Jurkat, Clone E6-1 (cell line): ENCODE measurements at places on chromosomes 12 and 14.

- peak; percentile 99 for DNase-seq
Observed at GRCh38 chr12:52662093-52662917, 10.3 kb upstream of the KRT2 start.

DNA sequence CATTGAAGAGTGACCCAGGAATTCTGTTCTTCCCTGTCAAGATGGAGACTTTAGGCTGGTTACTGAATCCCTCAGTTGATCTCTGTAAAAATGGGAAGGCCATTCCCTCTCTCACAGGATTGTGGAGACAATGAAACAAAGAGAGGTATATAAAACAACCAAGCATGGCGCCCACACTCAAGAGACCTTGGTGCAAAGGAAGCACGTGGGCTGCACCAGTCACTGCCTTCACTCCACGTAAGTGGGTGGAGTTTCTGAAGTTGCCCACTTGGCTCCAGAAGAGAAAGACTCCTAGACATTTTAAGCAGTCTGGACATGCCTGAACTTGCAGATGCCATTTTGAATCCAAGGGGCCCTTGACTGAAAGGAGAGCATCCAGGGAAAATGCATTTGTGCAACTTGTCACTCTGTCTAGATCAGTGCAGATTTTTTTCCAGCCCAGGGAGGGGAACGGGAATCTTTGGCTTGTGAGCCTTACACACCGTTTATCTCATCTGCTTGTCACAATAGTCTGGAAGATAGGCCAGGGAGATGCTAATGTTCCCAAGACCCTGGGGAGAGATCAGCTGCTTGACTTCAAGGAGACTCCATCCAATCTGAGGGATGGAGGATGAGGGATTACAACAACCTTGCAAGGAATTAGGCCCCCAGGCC lies 96.9 kb upstream of the TBX3 start:
- DNase-seq, result no peak

- no peak for DNase-seq
Observed at GRCh38 chr12:62760779-62761178, 174.2 kb downstream of the PPM1H start.

GRCh38 chr14:95360828-95361227 lies 41.1 kb upstream of the CLMN start:
- no peak for DNase-seq

GRCh38 chr12:132523576-132524331 lies 33.8 kb downstream of the FBRSL1 start:
- no peak for DNase-seq

DNA sequence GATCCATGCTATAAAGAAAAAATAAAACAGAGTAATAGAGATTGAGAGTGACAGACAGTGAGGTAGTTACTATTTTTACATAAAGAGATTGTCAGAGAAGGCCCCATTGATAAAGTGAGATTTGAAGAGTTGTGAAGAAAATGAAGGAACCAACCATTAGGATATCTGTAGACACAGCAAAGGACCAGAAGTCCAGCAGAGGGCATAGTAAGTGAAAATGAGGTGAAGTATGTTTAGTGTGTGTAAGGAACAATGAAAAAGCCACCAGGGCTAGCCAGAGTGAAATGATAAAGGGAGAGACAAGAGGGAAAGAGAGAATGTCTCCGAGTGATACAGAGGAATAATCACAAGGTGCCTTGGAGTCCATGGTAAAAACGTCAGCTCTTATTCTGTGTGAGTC lies 411.0 kb downstream of the NELL2 start:
- no peak for DNase-seq

GRCh38 chr14:71242237-71242748 lies 335.0 kb downstream of the PCNX1 start:
- no peak for DNase-seq

DNA sequence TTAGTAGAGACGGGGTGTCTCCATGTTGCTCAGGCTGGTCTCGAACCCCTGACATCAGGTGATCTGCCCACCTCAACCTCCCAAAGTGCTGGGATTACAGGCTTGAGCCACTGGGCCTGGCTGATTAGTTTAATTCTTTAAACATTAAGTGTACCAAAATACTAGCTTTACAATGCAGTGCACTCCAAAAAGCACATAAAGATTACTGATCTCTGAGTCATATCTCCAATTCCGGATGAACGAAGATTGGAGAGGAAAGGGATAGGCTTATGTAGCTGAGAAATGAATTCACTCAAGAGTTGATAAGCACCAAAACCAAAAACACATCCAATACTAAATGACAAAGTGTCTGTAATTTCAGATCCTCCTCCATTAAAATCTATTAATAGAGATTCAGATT lies 15.1 kb downstream of the NAV3 start:
- DNase-seq, result no peak

- peak; percentile 28 for DNase-seq
Observed at GRCh38 chr12:6195665-6196535, 4.3 kb upstream of the CD9 start.

DNA sequence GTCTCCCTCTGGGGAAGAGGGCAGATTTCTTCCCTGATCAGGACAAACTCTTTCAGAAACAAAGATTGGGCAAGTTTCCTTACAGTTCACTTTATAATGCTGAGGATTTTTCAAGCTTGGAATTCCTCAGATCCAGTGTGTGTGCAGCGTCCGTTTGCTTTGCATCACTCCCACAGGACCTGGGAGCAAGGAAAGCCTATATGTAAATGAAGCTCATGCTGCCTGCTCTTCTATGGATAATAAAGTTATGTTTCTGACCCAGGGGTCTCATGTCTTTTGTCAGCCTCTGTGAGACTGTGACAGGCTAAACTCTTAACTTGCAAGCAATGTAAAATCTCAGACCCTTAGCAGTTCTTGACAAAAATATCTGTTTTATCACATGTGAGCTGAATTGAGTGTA lies 41.6 kb downstream of the TRHDE start:
- no peak for DNase-seq

DNA sequence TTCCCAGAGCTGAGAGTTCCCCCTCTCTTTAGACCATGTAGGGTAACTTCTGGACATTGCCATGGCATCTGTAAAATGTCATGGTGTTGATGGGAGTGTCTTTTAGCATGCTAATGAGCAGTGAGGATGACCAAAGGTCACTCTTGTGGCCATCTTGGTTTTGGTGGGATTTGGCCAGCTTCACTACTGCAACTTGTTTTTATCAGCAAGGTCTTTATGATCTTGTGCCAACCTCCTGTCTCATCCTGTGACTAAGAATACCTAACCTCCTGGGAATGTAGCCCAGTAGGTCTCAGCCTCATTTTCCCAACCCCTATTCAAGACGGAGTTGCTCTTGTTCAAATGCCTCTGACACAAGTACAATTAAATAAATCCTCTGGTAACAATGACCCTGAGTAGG lies 244.4 kb downstream of the NEDD1 start:
- no peak for DNase-seq

DNA sequence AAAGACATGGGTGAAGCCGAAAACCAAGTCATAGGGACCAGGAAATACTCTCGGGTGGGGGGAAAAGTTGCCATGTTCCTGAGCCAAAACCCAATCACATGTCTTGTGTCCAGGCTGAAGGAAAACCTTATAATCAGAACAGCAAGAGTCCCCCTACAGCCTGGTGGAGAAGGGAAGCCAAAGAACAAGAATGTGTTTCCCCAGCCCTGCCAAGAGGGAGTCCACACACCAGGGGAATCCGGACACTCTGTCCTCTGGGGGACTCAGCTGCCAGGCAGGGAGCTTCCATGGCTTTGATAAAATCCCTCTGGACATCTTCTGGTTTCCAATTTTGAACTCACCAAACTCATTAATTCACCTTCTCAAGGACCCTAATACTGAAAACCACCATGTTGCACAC lies 273.0 kb downstream of the FOXN3 start:
- DNase-seq, result no peak

GRCh38 chr14:77094672-77095284 lies 3.3 kb upstream of the CIPC start:
- peak; percentile 79 for DNase-seq

DNA sequence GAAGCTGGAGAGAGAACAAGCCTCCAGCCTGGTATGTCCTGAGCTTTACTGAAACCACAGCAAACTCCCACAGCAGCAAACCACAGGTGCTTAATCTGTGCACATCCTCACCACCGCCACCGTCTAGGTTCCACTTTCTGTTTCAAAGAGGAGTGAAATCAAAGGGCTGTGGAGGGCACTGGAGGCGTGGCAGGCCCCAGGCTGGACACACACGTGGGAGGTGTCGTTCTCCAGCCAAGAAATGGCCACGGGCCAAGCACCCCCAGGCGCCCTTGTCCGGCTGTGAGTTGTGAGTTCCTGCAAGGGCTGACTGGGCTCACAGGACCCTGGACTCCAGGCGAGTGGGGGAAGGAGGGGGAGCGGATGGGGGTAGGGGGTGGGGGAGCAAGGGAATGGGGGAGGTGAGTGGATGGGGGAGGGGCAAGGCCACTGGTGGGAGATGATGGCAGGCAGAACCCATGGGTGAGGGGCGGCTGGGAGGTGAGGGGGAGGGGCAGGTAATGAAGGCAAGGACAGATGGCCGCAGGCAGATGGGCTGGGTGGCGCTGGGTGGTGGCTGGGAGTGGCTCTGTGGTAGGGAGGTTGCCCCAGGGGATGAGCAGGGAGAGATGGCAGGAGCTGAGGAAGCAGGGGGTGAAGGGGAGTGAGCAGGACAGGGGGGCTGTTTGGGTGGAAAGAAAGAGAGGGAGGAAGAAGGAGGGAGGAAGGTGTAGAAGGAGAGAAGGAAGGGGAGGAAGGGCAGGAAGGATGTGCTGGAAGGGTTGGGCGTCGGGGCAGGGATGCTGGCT lies 86.7 kb downstream of the NCOR2 start:
- DNase-seq, result peak; percentile 91

- no peak for DNase-seq
Observed at GRCh38 chr12:19036673-19037357, 92.7 kb upstream of the PLEKHA5 start.

DNA sequence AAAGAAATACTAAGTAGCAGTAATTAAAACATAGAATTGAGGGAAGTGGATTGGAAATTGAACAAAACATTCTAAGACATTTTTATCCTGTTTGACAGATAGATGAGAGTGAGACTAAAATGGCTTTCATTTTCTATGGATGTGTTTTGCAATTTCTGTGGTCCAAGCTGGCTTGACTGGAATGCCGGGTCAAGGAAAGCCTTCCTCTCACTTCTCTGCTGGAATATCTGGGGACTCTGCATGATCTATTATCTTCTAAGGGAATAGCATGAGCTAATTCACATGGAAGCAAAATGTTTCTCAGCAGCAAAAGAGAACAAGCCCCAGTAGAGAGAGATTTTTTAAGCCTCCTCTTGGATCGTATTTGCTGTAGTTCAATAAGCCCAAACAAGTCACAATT lies 407.9 kb upstream of the ATXN7L3B start:
- DNase-seq, result no peak

- no peak for DNase-seq
Observed at GRCh38 chr12:27161458-27162228, 79.3 kb upstream of the C12orf71 start.

GRCh38 chr14:67514650-67515385 lies 18.3 kb upstream of the PLEKHH1 start:
- no peak for DNase-seq

DNA sequence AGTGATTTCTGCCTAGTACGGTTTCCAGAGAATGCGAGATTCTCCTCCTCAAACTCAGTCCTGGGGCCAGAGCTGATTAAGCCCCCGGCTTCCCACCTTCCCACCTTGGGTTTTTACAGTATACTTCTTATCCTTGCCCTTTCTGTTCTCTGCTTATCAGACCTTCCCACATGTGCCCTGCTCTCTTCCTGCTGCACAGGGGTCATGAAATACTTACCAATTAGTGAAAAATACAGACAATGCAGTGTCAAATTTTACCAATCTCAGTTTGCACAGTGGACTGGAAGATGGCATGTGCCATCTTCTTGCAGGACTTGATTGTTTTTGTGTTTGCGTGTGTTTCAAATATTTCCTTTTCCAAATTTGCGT lies 14.7 kb downstream of the SUSD6 start:
- DNase-seq, result no peak

DNA sequence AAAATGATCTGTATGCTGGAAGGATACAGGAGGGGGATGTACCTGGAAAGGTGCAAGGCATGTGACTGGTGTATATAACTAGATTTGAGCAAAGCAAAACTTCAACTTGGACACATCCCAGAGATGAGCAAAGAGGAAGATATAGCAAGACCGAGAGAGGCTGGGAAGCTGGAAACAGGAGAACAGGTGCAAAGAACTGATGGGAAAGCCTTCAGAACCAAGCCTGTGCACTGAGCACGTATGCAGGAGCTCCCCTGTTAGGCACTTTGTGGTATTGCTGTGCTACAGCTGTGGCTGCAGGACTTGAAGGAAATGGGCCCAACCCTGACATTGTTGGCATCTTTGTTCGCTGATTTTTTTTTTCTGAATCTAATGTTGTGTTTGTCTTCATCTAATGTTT lies 120.7 kb upstream of the PWP1 start:
- DNase-seq, result peak; percentile 15

DNA sequence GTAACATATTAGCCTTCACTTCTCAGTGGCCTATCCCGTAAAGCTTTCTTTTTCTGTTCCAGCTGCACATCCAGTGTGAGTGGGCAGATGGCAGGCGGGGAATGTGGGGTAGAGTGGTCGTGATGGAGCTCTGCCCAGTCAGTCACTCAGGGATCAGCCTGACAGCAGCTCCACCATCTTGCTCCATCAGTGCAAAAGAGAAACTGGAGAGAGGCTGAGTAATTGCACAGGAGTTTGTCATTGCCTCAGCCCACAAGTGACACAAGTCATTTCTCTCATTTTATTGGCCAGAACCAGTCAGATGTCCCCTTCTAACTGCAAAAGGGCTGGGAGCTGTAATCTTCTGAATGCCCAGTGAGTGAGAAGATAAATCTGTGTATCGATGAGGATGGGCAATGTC lies 66.5 kb downstream of the ATP23 start:
- DNase-seq, result no peak

DNA sequence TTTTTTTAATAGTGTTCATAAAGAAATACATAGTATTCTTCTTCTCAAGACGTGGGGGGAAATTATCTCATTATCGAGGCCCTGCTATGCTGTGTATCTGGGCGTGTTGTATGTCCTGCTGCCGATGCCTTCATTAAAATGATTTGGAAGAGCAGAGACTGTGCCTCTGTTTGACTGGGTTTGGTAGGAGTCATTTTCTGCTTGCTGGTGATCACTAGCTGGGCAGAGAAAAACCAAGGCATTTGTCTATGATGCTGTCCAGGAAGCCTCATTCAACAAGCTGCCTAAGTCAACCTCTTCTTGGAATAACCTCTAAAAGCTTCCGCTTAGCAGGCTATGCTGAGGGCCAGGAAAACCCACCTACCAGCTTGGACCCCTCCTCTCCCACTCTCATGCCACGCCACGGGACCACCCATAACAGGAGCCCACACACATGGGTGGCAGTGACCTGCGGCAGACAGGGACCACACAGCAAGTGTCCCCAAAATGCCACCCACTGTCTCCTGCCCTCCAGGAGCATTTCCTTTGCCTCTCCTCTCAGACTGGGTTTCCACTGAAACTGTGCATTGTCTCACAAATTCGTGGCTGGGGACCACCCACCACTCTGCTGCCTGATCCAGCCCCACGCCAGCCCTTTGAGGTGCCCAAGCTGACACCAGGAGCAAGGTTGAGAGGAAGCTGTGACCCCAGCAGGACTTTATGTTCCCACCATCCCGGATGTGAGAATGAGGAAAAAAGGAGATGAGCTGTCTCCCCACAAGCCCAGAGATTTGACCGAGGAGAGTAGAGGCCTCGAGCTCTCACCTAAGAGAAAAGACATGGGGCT lies 36.8 kb downstream of the DAD1 start:
- DNase-seq, result no peak

- DNase-seq, result no peak
Observed at GRCh38 chr14:74720526-74720925, 7.6 kb downstream of the FCF1 start.

- no peak for DNase-seq
Observed at GRCh38 chr14:104306450-104307040, 168.2 kb downstream of the KIF26A start.

- DNase-seq, result no peak
Observed at GRCh38 chr12:34368079-34368478, 345.8 kb downstream of the ALG10 start.

GRCh38 chr12:85836197-85837090 lies at the start of gene RASSF9:
TSS of gene RASSF9 (minus strand) at chr12:85836409. CDS start at chr12:85836201, 208 bp downstream.
- DNase-seq, result no peak
